Progenitor cell of endocrine pancreas (in vitro differentiated cells): ENCODE measurements at places on chromosomes 4 and X. TPM values are rescaled to one million over a fixed set of nuclear protein-coding genes. Genes with fewer than 3 reads are reported as not detected.

- peak overlapping the region; percentile 56 for H3K27ac ChIP-seq
- no peak overlapping the region for H3K4me3 ChIP-seq
- DNase-seq: no peak
- H3K27me3 ChIP-seq: no peaks in the 10 kb centered on the region
- H3K4me1 ChIP-seq: peaks cover 3% of the 10 kb centered on the region
Observed at GRCh38 chr4:75786938-75787337, 62.6 kb downstream of the USO1 start.

- H3K27me3 ChIP-seq: peaks cover 10% of the 10 kb centered on the region
- no peaks in the 10 kb centered on the region for H3K36me3 ChIP-seq
Observed at GRCh38 chrX:69123481-69123880, 41.8 kb downstream of the PJA1 start.

The CXorf49 gene
- total RNA-seq: not detected in 2 replicates

GRCh38 chrX:57286507-57287251 lies at the start of gene FAAH2:
FAAH2 (plus strand) TSS chrX:57286706; CDS start chrX:57286826, 120 bp downstream.
- peaks cover 4% of the 10 kb centered on the region for H3K36me3 ChIP-seq
- no peaks in the 10 kb centered on the region for H3K4me1 ChIP-seq
- peak within 1 kb of the TSS; percentile 89 for H3K4me3 ChIP-seq
- DNase-seq: peak; percentile 31

GRCh38 chr4:178917756-178918155 lies 1475.5 kb upstream of the AGA start:
- no peaks in the 10 kb centered on the region for H3K36me3 ChIP-seq
- H3K27me3 ChIP-seq: no peaks in the 10 kb centered on the region
- H3K4me1 ChIP-seq: peaks cover 2% of the 10 kb centered on the region
- no peak overlapping the region for H3K4me3 ChIP-seq
- DNase-seq: no peak

GRCh38 chr4:123748806-123749205 lies 352.2 kb downstream of the SPRY1 start:
- no peak overlapping the region for H3K27ac ChIP-seq
- peaks cover 26% of the 10 kb centered on the region for H3K4me1 ChIP-seq
- no peaks in the 10 kb centered on the region for H3K27me3 ChIP-seq
- H3K4me3 ChIP-seq: no peak overlapping the region
- no peaks in the 10 kb centered on the region for H3K36me3 ChIP-seq
- DNase-seq: no peak

- peaks cover under 1% of the 10 kb centered on the region for H3K4me1 ChIP-seq
- no peak for DNase-seq
- no peaks in the 10 kb centered on the region for H3K27me3 ChIP-seq
- H3K27ac ChIP-seq: no peak overlapping the region
- H3K4me3 ChIP-seq: no peak overlapping the region
Observed at GRCh38 chrX:31459361-31459760, 387.5 kb upstream of the FTHL17 start.

The CT45A3 gene
- total RNA-seq: not detected in 2 replicates

DNA sequence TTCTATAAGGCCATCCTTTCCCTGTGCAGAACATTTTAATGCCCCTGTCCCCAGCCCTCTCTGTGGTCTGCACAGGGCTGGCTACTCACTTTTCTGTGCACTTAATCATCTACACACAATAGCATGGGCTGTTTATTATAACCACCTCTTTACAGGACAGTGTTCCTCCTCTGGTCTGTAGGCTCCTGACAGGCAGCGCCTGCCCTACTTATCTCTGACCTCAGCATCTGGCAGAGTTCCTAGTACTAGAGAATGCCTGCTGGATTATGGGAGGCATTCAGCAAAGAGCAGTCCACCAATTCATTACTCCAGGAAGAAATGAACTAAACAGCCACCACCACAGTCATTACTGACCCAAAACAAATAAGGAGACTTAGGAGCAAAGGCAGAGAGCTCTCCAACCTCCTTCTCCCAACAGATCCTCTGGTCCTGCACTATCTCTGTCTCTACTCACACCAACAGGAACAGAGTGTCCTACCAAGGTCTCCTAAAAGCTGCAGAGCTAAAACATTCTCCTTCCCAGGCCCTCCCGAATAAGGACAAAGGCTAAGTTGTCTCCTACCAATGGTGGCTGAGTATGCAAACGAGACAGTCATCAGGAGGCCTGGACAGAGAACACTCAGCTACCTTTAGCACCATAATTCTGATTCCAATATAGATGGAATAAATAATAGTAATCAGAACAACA lies 279.2 kb downstream of the QDPR start:
- peaks cover 4% of the 10 kb centered on the region for H3K27me3 ChIP-seq
- H3K4me3 ChIP-seq: no peak overlapping the region
- H3K27ac ChIP-seq: no peak overlapping the region
- no peaks in the 10 kb centered on the region for H3K4me1 ChIP-seq
- H3K36me3 ChIP-seq: no peaks in the 10 kb centered on the region

The SLC34A2 gene
- 1.1 and 2.2 TPM in 2 replicates for total RNA-seq

DNA sequence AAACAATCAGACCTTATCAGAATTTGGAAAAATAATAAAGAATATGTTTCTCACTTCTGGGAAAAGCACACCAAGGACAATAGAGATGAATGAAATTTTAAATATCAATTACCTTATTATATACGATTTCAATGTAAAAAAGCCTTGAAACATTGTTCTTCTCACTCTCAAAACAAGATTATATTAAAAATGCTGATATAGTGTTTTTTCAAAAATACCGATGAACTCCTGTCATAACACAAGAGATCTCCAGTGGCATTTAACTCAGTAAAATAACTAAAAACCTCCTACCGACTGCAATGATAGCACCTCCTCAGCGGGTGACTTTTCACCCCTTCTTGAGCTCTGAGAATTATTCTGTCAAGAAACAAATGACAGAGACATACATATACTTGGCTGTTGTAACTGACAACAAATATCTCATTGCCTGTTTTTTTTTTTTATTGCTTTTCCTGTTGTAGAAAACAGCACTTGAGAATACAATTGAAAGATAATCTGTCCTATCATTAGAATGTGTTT lies 1237.3 kb downstream of the C4orf33 start:
- H3K4me1 ChIP-seq: peaks cover 6% of the 10 kb centered on the region
- H3K4me3 ChIP-seq: no peak overlapping the region
- H3K36me3 ChIP-seq: no peaks in the 10 kb centered on the region
- H3K27ac ChIP-seq: no peak overlapping the region

GRCh38 chr4:135065366-135065765 lies 863.8 kb upstream of the PABPC4L start:
- peaks cover 6% of the 10 kb centered on the region for H3K4me1 ChIP-seq
- H3K36me3 ChIP-seq: no peaks in the 10 kb centered on the region
- H3K27ac ChIP-seq: no peak overlapping the region
- no peak overlapping the region for H3K4me3 ChIP-seq
- DNase-seq: no peak
- no peaks in the 10 kb centered on the region for H3K27me3 ChIP-seq

DNA sequence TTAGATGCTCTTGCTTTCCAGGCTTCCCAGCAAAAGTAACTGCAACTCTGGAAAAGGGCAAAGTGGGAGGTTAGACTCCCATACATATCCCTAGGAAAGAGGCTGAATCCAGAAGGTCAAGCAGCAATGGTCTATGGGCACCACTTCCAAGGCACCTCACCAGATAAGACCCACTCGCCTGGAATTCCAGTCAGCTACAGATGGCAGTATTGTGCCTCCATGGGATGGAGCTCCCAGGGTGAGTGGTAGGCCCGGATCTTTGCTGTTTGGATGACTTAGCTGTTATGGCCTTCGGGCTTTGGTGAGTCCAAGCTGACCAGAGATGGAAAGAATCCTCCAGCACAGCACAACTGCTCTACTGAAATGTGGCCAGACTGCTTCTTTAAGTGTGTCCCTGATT lies 688.0 kb downstream of the PCDH19 start:
- H3K36me3 ChIP-seq: no peaks in the 10 kb centered on the region
- H3K4me3 ChIP-seq: no peak overlapping the region
- no peaks in the 10 kb centered on the region for H3K4me1 ChIP-seq
- H3K27ac ChIP-seq: no peak overlapping the region

DNA sequence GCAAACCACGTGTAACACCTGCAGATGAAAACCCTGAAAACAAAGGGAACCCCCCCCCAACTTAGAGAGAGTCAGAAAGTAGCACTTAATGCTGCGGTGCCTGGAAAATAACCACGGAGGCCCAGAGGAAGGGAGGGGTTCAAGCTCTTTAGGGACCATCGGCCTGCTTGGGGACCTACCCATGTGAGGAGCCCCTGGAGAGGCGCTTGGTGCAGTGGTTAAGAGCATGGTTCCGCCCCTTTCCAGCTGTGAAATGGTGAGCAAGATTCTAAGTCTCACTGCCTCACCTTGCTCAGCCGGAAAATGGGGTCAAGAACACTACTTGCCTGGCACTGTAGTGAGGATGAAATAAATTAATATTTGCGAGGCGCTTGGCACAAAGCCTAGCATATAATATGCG lies 13.8 kb downstream of the SLC25A5 start:
- no peak overlapping the region for H3K27ac ChIP-seq
- peaks cover 7% of the 10 kb centered on the region for H3K27me3 ChIP-seq
- no peaks in the 10 kb centered on the region for H3K36me3 ChIP-seq

DNA sequence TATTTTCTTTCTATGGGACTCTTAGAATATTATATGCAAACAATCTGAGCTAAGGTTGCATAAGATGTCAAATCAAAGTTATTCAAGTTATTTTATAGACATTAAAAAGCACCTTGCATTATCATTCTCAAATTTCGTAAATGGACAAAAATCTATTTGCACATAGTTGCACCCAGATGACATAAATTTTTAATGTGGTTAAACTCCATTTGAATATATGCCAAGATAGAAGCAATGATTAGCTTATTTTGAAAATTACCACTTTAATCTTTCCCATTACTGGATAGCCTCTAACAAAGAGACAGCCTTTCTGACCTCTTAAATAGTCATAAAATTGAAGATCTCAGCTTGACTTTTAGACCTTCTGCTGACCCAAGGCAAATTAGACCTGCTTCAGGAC lies 386.8 kb downstream of the RAPGEF2 start:
- no peak for DNase-seq
- H3K4me1 ChIP-seq: peaks cover 11% of the 10 kb centered on the region
- H3K27ac ChIP-seq: no peak overlapping the region
- peaks cover 12% of the 10 kb centered on the region for H3K27me3 ChIP-seq

GRCh38 chr4:41359422-41359775 lies 102.7 kb downstream of the UCHL1 start:
- H3K4me1 ChIP-seq: peaks cover 13% of the 10 kb centered on the region
- peak overlapping the region; percentile 67 for H3K27ac ChIP-seq
- no peaks in the 10 kb centered on the region for H3K36me3 ChIP-seq
- no peak for DNase-seq

GRCh38 chrX:140354431-140355120 lies 150.3 kb downstream of the SOX3 start:
- DNase-seq: no peak
- H3K27me3 ChIP-seq: peaks cover 20% of the 10 kb centered on the region
- H3K36me3 ChIP-seq: no peaks in the 10 kb centered on the region
- no peak overlapping the region for H3K4me3 ChIP-seq
- H3K27ac ChIP-seq: no peak overlapping the region

DNA sequence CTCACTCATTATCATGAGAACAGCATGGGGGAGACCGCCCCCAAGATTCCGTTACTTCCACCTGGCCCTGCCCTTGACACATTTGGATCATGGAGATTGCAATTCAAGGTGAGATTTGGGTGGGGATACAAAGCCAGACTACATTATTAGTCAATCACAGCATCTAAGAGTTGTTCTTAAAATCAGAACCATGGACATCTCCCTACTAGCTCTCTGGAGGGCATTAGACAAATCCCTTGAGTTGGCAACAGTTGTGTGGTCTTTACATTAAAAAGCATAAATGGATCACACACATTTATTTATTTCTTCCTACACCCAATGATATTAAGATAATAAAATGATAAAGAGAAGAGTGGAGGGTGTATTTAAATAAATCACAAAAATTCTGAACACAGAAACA lies 262.8 kb upstream of the VCX start:
- H3K4me1 ChIP-seq: no peaks in the 10 kb centered on the region
- H3K36me3 ChIP-seq: no peaks in the 10 kb centered on the region
- H3K27ac ChIP-seq: no peak overlapping the region
- DNase-seq: no peak
- no peak overlapping the region for H3K4me3 ChIP-seq
- peaks cover 4% of the 10 kb centered on the region for H3K27me3 ChIP-seq

DNA sequence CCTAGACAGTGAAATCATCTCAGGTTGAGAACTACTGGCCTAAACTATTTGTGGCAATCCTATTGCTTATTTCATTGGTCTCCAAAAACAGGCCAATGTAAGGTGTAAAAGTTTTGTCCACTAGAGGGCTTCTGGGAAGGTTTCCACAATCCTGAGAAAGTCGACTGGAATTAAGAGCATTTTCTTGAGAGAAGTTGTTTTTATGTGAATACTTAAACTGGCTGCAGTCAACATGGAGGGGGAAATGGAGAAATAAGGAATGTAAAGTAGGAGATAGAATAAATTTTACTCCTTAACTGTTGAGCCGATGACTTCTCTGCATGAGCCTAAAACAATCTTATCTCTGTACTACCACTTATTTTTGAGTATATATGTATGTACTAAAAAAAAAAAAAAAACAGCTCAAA lies 11.0 kb upstream of the EIF4E start:
- H3K36me3 ChIP-seq: no peaks in the 10 kb centered on the region
- H3K27ac ChIP-seq: peak overlapping the region; percentile 39
- peaks cover under 1% of the 10 kb centered on the region for H3K4me1 ChIP-seq
- DNase-seq: no peak

DNA sequence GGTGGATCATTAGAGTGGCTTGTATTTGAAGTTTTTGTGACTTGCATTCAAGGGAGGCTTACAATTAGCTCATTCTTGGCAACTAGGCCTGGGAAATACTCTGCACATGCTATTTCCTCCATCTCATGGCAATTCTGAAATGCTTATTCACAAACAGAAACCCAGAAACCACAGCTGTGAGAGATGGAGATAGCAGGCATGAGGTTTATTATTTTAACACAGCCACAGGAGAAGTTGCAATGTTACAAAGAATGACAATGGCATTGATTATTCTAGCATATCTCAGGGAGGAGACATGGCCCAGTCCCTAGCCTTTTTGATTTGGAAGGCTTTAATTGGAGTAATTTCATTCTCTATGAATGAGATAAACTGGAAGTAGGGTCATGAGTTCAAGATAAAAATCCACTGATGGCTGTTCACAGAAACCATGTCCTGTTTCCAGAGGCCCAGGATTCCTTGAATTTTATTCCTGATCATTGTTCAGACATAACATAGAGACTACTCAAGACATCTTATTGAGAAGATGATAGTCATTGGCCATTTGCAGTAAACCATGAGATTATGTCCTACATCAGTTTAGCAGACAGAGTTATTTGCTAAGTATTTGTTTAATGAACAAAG lies 123.9 kb downstream of the MID1 start:
- peaks cover 5% of the 10 kb centered on the region for H3K36me3 ChIP-seq
- no peaks in the 10 kb centered on the region for H3K27me3 ChIP-seq
- no peaks in the 10 kb centered on the region for H3K4me1 ChIP-seq
- no peak for DNase-seq

- DNase-seq: no peak
- H3K4me1 ChIP-seq: peaks cover 5% of the 10 kb centered on the region
- H3K36me3 ChIP-seq: no peaks in the 10 kb centered on the region
- H3K27me3 ChIP-seq: no peaks in the 10 kb centered on the region
Observed at GRCh38 chr4:48462363-48462762, 20.8 kb upstream of the SLC10A4 start.

- H3K4me3 ChIP-seq: no peak overlapping the region
- H3K27ac ChIP-seq: no peak overlapping the region
- no peaks in the 10 kb centered on the region for H3K27me3 ChIP-seq
- DNase-seq: no peak
- H3K36me3 ChIP-seq: peaks cover 2% of the 10 kb centered on the region
Observed at GRCh38 chrX:6693051-6693450, 158.1 kb upstream of the VCX3A start.

The MOB1B gene
- total RNA-seq: 46.5 and 47.4 TPM in 2 replicates

The HMGN5 gene
- total RNA-seq: 7.9 and 10.0 TPM in 2 replicates
